Stimulated activated CD4-positive, alpha-beta T cell treated with anti-CD3 and anti-CD28 coated beads, Interleukin-1b, Interleukin-23, amount 100 ng/mL, for 1 hour (primary cell): ENCODE measurements at places on chromosomes 1 and 21.

DNA sequence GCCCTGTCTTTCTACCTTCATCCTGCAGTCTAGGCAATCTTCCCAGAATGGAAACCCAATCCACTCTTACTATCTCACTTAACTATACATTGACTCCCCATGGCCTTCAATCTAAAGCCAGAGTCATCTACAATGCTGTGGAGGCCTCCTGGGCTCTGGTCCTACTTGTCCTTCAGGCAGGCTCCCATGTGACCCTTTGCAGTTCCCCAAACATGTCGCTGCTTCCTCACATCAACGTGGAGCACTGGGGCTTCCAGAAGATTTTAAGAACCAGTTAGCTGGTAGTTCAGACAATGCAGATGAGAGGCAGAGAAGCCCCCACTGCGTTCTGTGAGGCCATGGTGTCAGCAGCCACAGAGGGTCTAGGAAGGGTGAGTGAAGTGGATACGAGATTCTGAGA lies 18.6 kb downstream of the LYPD8 start:
- DNase-seq, result no peak

DNA sequence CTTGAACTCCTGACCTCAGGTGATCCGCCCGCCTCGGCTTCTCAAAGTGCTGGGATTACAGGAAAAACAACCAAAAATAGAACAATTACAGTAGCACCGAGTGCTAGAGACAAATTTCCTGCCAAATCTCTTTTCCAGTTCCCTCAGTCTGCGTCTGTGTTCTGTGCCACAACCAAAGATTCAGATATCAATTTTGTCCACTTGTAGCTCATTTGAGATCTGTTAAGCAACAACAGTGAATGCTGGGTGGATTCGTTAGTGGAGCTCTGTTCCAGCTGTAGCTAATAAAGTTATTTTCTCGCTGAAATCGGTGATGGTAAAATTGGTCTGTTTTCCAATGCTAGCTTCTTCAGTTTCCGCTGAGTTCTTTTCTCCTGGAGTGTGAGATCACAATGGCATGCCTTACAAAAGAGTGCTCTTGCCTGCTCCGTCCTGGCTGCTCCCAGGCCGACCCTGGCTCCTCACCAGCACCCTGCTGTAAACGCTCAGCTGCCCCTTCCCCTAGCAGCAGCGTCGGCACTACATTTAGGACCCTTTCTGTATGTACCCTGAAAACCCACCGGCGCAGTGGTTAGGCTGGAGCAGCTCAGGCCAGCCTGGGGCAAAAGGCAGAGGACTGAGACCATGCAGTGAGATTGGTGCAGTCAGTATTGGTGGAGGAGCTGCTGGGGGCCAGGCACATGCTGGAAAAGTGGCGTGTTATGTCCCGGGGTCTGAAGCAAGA lies 395.4 kb downstream of the KIF26B start:
- DNase-seq, result no peak

GRCh38 chr1:171206978-171207355 lies 21.9 kb downstream of the FMO2 start:
- DNase-seq, result no peak

GRCh38 chr1:169392406-169392805 lies 24.4 kb downstream of the BLZF1 start:
- DNase-seq, result no peak

DNA sequence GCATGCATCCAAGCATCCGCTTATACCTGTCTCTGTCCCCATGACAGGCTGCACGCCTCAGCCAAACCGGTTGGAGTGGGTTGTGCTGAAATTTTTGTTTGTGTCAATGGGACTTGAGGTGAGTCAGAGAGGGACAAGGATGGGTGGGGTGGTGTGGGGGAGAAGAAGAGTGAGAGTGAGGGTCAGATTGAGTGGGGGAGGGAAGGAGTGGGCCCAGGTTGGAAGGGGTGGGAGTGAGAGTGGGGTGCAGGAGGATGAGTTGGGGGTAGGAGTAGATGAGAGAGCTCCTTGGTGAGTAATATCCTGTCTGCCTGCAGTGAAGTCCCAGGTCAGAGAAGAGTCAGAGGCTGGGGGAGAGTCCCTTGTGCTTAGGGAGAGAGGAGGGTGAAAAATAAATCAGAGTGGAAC lies 3.3 kb upstream of the NECTIN4 start:
- no peak for DNase-seq

DNA sequence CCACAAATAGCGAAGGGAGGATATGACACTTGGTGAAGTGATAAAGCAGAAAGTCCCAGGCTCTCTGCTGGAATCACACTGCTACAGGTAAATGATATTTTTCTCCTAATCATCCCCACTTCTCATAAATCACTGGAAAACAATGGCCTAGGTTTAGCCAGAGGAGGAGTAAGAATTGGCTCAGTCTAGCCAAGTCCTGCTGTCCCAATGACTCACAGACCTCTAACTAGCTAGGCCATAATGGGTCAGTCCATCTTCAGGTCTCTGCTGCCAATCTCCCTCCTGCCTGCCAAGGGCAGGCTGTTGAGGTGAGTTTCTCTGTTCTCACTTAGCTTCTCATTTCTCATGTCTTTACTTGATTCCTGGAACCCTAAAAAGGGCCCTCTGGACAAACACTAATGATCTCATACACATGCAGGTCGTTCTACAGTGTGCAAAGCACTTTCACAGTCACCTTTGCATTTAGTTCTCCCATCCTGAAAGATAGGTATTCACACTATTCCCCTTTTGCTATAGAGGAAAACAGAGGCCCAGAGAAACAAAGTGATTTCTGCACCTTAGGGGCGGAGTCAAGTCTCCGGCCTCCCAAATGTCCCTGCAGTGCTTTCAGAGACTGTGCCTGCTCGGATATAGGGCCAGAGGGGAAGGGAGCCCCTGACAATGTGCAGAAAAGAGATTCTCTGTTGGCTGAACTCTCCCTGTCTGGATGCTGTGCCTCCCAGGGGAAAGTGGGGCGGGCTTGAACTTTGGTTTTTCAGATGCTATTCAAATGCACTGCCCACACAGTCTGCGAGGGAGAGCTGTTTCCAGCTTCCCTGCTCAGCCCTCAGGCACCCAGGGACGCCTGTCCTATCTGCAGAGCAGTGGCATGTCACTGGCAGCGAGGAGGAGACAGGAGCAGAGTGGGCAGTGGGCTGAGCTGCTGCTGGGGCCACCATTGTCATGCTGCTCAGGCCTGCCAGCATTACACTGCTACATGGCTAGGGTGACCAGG lies 3.9 kb upstream of the CDK18 start:
- no peak for DNase-seq

- DNase-seq, result no peak
Measured at GRCh38 chr21:15870819-15871218, 141.0 kb downstream of the USP25 start.

- DNase-seq, result no peak
Measured at GRCh38 chr1:24751833-24752232, 6.6 kb downstream of the CLIC4 start.

DNA sequence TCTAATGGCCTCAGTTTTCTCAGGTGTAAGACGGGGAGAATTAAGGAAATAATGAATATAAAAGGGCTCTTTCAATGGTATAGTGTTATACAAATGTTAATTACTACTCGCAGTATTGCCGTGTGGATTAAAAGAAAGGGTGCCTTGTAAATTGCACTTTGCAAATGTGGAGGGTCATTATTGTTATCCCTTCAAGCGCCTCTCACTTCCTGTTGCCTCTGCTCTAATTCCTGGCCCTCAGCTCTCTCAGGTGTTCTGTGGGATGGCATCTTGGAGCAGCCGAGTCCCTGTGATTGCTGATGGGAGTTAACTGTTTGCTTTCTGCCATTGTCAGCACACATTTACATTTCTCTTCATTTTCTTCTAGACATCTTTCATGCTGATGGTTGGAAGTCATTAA lies 7.1 kb upstream of the S100A11 start:
- DNase-seq, result no peak

DNA sequence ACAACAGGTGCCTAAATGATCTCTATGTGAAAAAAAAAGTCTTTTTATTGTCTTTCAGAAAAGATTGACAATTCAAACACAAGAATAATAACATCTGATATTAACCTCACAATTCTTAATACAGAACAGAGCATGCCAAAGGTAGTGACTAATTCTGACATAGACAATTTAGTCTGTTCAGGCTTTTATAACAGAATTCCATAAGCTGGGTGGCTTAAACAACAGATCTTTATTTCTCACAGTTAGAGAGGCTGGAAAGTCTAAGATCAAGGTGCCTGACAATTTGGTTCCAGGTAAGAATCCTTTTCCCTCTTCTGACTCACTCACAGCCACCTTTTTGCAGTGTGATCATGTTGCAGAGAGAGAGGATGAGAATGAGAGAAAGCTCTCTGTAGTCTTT lies 27.0 kb downstream of the DPYD start:
- DNase-seq, result no peak

DNA sequence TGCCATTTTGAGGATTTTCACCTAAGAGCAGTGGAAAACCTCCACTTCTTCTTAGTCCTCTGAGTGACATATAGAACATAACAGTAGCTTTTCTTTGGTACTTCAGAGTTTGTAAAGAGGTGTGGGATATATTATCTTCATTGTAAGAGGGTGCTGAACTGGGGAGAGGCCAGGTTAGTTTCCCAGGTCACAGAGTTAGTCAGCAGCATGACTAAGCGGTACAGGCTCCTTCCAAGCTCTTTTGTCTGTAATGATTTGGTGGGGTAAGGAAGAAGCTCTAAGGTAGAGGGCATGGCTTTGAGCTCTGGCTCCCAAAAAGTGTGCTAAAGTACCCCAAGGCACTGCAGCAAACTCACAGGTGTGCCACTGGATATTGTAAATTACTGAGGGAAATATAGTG lies 325.0 kb upstream of the PLXNA2 start:
- no peak for DNase-seq

GRCh38 chr1:225508538-225509375 lies 80.9 kb upstream of the LBR start:
- no peak for DNase-seq
